Dermis blood vessel endothelial cell (primary cell): ENCODE measurements at places on chromosomes 4 and X. TPM values are rescaled to one million over a fixed set of nuclear protein-coding genes. Genes with fewer than 3 reads are reported as not detected.

The WWC2 gene
- 31.3 and 43.8 TPM in 2 replicates for total RNA-seq

The NALF2 gene
- total RNA-seq = 0.05 and 2.9 TPM in 2 replicates

The IL9R gene
- total RNA-seq = not detected in 2 replicates

The PAGE2 gene
- not detected in 2 replicates for total RNA-seq

The ADH1A gene
- total RNA-seq = not detected in 2 replicates

The NPY1R gene
- total RNA-seq = 0.09 and 0.34 TPM in 2 replicates

The HTN1 gene
- not detected in 2 replicates for total RNA-seq

The CITED1 gene
- not detected in 2 replicates for total RNA-seq

The GAGE13 gene
- total RNA-seq = not detected in 2 replicates

The SUPT20HL2 gene
- total RNA-seq = not detected in 2 replicates

The KLF8 gene
- total RNA-seq = 0.37 and 0.85 TPM in 2 replicates

The TBC1D9 gene
- total RNA-seq = 76.6 and 83.4 TPM in 2 replicates

The LPAR4 gene
- total RNA-seq = 0.09 TPM in 1 of 2 replicates, not detected in the other

The ERAS gene
- total RNA-seq = not detected in 2 replicates

The EMCN gene
- total RNA-seq = 127 and 189 TPM in 2 replicates

The TMEM47 gene
- 8.7 and 12.4 TPM in 2 replicates for total RNA-seq
